Esophagus muscularis mucosa (tissue), 4 donors: ENCODE measurements at places on chromosomes 1 and 21. TPM values are rescaled to one million over a fixed set of nuclear protein-coding genes. Genes with fewer than 3 reads are reported as not detected.

- no peak within 1 kb of the TSS for H3K27ac ChIP-seq
- H3K27me3 ChIP-seq, result peaks cover 100% of the 10 kb centered on the region
- peaks cover 55% of the 10 kb centered on the region for H3K4me1 ChIP-seq
Measured at GRCh38 chr1:180229483-180230415, at the start of gene LHX4. TSS of gene LHX4 (plus strand) at chr1:180230264. CDS start at chr1:180230530, 266 bp downstream.

DNA sequence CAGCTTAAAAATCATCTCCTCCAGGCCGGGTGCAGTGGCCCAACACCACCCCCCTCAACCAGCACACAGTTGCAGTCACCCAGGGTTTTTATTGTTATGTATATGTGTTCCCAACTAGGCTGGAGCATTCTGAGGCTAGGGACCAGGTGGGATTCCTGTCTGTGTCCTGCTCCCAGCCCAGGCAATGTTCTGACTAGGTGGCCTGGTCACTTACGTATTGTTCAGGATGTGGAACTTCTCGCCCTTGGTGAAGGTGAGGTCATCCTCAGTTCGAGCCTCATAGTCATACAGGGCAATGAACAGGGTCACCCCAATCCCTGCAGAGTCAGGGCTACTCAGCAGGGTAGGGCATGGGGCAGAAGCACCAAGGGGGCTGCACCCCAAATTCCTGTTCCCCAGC is 12.2 kb downstream of the FGR start:
- H3K4me1 ChIP-seq, result peaks cover 6% of the 10 kb centered on the region
- no peak overlapping the region for H3K4me3 ChIP-seq
- H3K27me3 ChIP-seq, result no peaks in the 10 kb centered on the region
- H3K27ac ChIP-seq, result no peak overlapping the region

TGFB2 gene
- 12.6 TPM for total RNA-seq

DNA sequence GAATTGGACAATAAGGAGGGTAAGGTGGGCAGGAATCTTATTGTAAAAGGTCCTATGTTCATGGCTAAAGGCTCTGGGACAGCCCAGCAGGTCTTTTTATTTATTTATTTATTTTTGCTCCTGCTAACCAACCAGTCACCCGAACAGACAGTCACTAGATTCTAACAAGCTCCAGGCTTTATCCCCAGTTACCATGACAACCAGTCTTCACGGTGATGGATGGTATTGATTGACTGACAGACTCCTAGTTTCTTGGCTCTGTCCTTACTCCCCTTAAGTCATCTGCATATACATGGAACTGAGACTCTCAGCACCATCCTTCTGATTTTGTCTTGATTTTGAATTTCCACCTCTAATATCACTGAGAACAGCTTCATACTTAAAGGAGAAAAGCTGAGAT is 44.3 kb downstream of the C8A start:
- no peak overlapping the region for H3K4me3 ChIP-seq
- no peak for DNase-seq
- no peaks in the 10 kb centered on the region for H3K36me3 ChIP-seq
- peaks cover 12% of the 10 kb centered on the region for H3K4me1 ChIP-seq

NTNG1 gene
- 3.3 TPM for total RNA-seq

GRCh38 chr1:203629507-203630082 is 3.0 kb downstream of the ATP2B4 start:
- no peaks in the 10 kb centered on the region for H3K27me3 ChIP-seq
- peak overlapping the region; percentile 76 for H3K4me3 ChIP-seq
- H3K36me3 ChIP-seq, result no peaks in the 10 kb centered on the region

- DNase-seq, result no peak
- H3K27me3 ChIP-seq, result no peaks in the 10 kb centered on the region
- H3K4me3 ChIP-seq, result no peak overlapping the region
Measured at GRCh38 chr1:205972081-205972480, 28.8 kb upstream of the SLC26A9 start.

VPS13D gene
- total RNA-seq, result 78.7 TPM

DNA sequence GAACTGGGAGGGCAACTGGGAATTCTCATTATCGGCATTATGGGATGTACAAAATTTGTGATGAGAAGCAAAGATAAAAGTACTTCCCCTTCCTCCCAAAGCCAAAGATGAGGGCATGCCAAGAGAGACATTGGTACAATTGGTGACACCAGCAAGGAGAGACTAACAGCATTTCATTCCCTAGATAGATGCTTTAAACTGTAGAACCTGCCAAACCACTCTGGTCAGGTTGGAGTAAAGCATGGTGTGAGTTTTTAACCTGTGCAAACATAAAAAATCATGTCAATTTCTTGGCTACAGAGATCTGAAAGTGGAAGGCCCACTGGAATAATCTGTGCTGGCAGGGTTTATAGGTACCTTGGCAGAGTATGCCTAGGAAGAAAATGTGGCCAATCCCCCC is 19.4 kb downstream of the CTXND2 start:
- H3K27me3 ChIP-seq, result no peaks in the 10 kb centered on the region
- H3K36me3 ChIP-seq, result no peaks in the 10 kb centered on the region
- no peak overlapping the region for H3K27ac ChIP-seq

GRCh38 chr1:29706936-29707335 is 470.6 kb downstream of the PTPRU start:
- H3K27me3 ChIP-seq, result no peaks in the 10 kb centered on the region
- H3K36me3 ChIP-seq, result no peaks in the 10 kb centered on the region
- H3K4me1 ChIP-seq, result peaks cover 18% of the 10 kb centered on the region
- H3K4me3 ChIP-seq, result no peak overlapping the region
- no peak for DNase-seq
- no peak overlapping the region for H3K27ac ChIP-seq

GRCh38 chr1:7006996-7007871 is 222.0 kb downstream of the CAMTA1 start:
- no peak overlapping the region for H3K4me3 ChIP-seq
- peaks cover 23% of the 10 kb centered on the region for H3K27me3 ChIP-seq
- no peaks in the 10 kb centered on the region for H3K4me1 ChIP-seq
- H3K36me3 ChIP-seq, result no peaks in the 10 kb centered on the region
- no peak for DNase-seq
- H3K27ac ChIP-seq, result no peak overlapping the region

FGR gene
- total RNA-seq, result 32.1 TPM

OTUD3 gene
- total RNA-seq, result 5.1 TPM

- no peaks in the 10 kb centered on the region for H3K36me3 ChIP-seq
- H3K4me1 ChIP-seq, result no peaks in the 10 kb centered on the region
- H3K27me3 ChIP-seq, result no peaks in the 10 kb centered on the region
- no peak overlapping the region for H3K4me3 ChIP-seq
- H3K27ac ChIP-seq, result no peak overlapping the region
Measured at GRCh38 chr1:84141182-84142003, 2.7 kb upstream of the PRKACB start.

GRCh38 chr1:99685516-99686180 is 39.7 kb downstream of the PALMD start:
- peak; percentile 93 for DNase-seq
- H3K4me1 ChIP-seq, result peaks cover 20% of the 10 kb centered on the region
- H3K27ac ChIP-seq, result peak overlapping the region; percentile 48
- no peak overlapping the region for H3K4me3 ChIP-seq

DNA sequence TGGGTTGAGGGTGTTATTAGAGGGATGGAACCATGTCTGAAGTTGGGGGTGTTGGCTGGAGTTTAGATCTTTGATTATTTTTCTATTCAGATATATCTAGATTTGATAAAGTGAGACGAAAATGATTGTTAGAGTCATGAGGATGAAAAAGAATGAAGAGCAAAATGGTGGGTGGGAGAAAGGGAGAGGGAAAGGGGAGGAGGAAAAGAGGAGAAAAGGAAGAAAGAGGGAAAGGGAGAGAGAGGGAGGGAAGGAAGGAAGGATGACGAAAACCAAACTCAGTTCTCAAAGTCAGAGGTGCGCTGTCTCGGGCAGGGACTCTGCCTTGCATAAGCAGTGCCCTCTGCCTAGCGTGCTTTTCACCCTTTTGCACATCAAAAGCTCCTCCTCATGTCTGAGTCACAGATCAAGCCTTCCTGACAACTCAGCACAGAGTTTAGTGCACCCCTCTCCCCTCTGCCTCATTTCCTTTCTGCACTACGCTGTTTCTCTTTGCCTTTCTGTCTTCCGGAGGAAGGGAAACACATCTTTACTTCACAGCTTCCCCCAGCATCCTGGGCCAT is 225.8 kb upstream of the PROX1 start:
- no peaks in the 10 kb centered on the region for H3K4me1 ChIP-seq
- no peaks in the 10 kb centered on the region for H3K36me3 ChIP-seq
- no peak overlapping the region for H3K4me3 ChIP-seq
- no peak overlapping the region for H3K27ac ChIP-seq

DNA sequence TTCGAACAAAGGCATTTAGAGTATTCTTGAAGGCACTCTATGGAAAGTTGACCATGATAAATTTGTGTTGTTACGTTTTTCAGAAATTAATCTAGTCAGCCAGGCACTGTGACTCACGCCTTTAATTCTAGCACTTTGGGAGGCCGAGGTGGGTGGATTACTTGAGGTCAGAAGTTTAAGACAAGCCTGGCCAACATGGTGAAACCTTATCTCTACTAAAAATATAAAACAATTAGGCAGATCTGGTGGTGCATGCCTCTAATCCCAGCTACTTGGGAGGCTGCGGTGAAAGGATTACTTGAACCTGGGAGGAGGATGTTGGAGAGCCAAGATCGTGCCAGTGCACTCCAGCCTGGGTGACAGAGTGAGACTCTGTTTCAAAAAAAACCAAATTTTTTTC is 130.6 kb upstream of the BRINP3 start:
- no peaks in the 10 kb centered on the region for H3K27me3 ChIP-seq
- H3K27ac ChIP-seq, result no peak overlapping the region
- H3K36me3 ChIP-seq, result no peaks in the 10 kb centered on the region
- DNase-seq, result no peak
- no peaks in the 10 kb centered on the region for H3K4me1 ChIP-seq
- H3K4me3 ChIP-seq, result no peak overlapping the region

MAP10 gene
- total RNA-seq, result 1.6 TPM

CSF3R gene
- total RNA-seq, result 32.5 TPM

DNA sequence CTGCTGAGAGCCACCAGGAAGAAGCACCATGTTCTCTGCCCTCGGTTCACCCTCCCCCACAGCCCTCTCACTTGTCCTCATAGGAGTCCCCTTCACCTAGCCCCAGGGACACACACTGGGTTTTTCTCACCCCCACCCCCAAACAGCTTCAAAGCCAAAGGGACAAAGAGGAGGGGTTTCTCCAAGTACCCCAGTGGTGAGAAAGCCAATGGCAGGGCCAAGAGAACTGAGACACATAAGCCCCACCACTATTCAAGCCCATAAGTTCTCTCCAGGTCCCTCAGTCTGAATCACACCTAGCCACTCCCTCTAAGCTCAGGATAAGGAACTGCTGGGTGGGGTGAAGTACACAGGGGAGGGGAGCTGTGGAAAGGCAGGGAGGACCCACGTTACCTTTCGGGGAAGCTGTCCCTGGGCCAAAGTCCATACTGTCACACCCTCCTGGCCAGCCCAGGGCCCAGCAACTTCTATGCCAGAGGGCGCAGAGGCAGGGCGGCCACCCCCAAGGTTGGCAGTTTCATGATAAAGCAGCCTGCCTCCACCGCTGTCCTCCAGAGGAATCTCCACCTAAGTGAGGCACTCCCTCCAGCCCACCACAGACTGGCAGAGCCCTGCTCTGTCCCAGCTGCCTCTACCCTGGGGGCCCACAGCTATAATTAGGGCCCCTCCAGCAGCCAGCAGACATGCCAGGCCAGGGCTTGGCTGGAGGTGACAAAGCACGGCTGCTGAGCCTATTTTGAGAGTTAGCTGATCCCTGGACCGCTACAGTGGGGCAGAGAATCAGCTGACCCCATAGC is 39.0 kb upstream of the PPP1R15B start:
- no peaks in the 10 kb centered on the region for H3K27me3 ChIP-seq
- peak overlapping the region; percentile 60 for H3K27ac ChIP-seq
- H3K4me3 ChIP-seq, result no peak overlapping the region
- peaks cover 22% of the 10 kb centered on the region for H3K4me1 ChIP-seq
- no peak for DNase-seq
- peaks cover 70% of the 10 kb centered on the region for H3K36me3 ChIP-seq

- H3K27me3 ChIP-seq, result no peaks in the 10 kb centered on the region
- no peaks in the 10 kb centered on the region for H3K36me3 ChIP-seq
- H3K27ac ChIP-seq, result no peak overlapping the region
Measured at GRCh38 chr1:116006486-116006964, 30.2 kb downstream of the SLC22A15 start.

IGFN1 gene
- not detected for total RNA-seq

DNA sequence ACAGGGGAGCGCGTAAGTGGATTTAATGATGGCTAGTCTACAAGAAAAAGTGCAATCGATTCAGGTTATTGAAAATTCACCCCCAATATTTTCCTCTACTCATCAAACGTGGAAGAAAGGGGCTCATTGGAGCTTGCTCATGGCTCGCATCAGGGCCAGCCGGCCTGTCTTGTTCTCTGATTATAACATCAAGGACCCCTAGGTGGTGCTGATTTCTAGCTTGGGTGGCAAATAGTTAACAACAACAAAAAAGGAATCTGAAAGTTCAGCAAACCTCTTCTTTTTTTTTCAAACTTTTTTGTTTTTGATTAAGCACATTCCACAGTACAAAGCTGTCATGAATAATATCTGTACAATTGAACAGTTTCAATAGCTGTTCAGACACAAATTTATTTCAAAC is 35.8 kb upstream of the SOD1 start:
- no peak overlapping the region for H3K27ac ChIP-seq
- no peaks in the 10 kb centered on the region for H3K4me1 ChIP-seq
- H3K36me3 ChIP-seq, result no peaks in the 10 kb centered on the region
- H3K4me3 ChIP-seq, result no peak overlapping the region
- no peaks in the 10 kb centered on the region for H3K27me3 ChIP-seq

GRCh38 chr1:181742426-181742825 is 259.1 kb downstream of the CACNA1E start:
- DNase-seq, result no peak
- H3K27ac ChIP-seq, result no peak overlapping the region
- H3K4me3 ChIP-seq, result no peak overlapping the region
- H3K27me3 ChIP-seq, result no peaks in the 10 kb centered on the region
- H3K4me1 ChIP-seq, result peaks cover 6% of the 10 kb centered on the region
- no peaks in the 10 kb centered on the region for H3K36me3 ChIP-seq

ACTL8 gene
- not detected for total RNA-seq

GRCh38 chr1:229035748-229036082 is 235.2 kb upstream of the RAB4A start:
- H3K27me3 ChIP-seq, result no peaks in the 10 kb centered on the region
- H3K27ac ChIP-seq, result no peak overlapping the region
- H3K36me3 ChIP-seq, result no peaks in the 10 kb centered on the region
- DNase-seq, result no peak

DNA sequence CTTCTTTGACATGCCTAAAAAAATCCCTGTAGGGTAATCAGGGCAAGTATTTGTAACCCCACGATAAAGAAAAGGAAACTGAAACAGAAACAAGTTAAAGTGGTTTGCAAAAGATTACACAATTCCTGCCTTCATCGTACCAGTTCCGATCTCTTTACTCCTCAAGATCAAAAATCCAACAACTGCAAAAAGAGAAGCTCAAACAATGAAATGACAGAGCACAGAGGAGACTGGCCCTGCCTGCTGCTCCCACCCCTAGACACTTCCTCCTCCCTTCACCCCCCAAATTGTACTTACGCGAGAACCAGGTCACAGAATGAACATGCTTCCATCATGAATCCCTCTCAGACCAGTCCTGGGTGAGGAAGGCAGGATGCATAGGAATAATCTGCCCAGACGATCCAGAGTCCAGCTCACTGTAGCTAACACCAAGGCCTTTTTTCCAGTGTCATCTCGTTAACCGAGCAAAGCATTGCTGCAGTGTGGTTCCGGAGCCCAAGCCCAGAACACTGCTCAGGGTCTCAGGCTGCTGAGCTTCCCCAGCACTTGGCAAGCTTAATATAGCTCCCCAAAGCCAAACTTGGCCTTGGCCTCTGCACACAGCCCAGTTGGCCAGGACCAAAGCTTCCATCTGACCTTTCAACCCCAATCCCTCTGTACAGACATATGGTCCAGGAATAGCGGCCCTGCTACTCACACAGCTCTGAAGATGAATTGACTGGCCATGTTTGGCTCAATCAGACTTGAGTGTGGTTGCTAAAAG is 20.3 kb downstream of the RXRG start:
- peaks cover 19% of the 10 kb centered on the region for H3K4me1 ChIP-seq
- no peaks in the 10 kb centered on the region for H3K36me3 ChIP-seq
- H3K4me3 ChIP-seq, result peak overlapping the region; percentile 44
